ENCODE measurements at places on chromosomes 5 and 9. TPM values are rescaled to one million over a fixed set of nuclear protein-coding genes. Genes with fewer than 3 reads are reported as not detected.

Gene NCBP1
- 65.0 TPM for total RNA-seq

Gene KCTD16
- total RNA-seq = 0.07 TPM

Gene SLC34A3
- total RNA-seq = not detected

Gene PCDHGA4
- 3.5 TPM for total RNA-seq

Gene DAB2
- total RNA-seq = 100 TPM

Gene GDNF
- total RNA-seq = not detected

Gene TSLP
- total RNA-seq = not detected

Gene DNAJA1
- total RNA-seq = 113 TPM

Gene BTNL3
- not detected for total RNA-seq

Gene SNX2
- total RNA-seq = 64.7 TPM

Gene ANKRD31
- not detected for total RNA-seq

Gene ZNF618
- 15.8 TPM for total RNA-seq

Gene TMEM252
- total RNA-seq = not detected

Gene SYNPO
- 11.7 TPM for total RNA-seq

Gene ZNF366
- 0.46 TPM for total RNA-seq

Gene CER1
- total RNA-seq = not detected

Gene AMACR
- 8.9 TPM for total RNA-seq

Gene PCAT7
- not detected for total RNA-seq

Gene TAF11L13
- not detected for total RNA-seq

Gene GNG10
- 53.2 TPM for total RNA-seq

Gene FAM221B
- total RNA-seq = not detected

Measured in pulmonary artery endothelial cell (primary cell).